Cardiac septum (tissue), 1 donor: ENCODE measurements at places on chromosomes 3 and 15. TPM values are rescaled to one million over a fixed set of nuclear protein-coding genes. Genes with fewer than 3 reads are reported as not detected.

The SCG3 gene
- total RNA-seq, result not detected

The CAPN3 gene
- 14.8 TPM for total RNA-seq

The CYP1A2 gene
- total RNA-seq, result not detected

The DUOXA2 gene
- total RNA-seq, result not detected

The UPK1B gene
- not detected for total RNA-seq

The HACD2 gene
- 12.3 TPM for total RNA-seq

The TMEM266 gene
- total RNA-seq, result not detected

The LRRC49 gene
- 83.2 TPM for total RNA-seq

The GOLGA8O gene
- total RNA-seq, result 2.3 TPM

The TRAK1 gene
- 246 TPM for total RNA-seq

The ANKUB1 gene
- not detected for total RNA-seq

The ENTPD3 gene
- total RNA-seq, result 0.38 TPM

The DNAJC19 gene
- 62.2 TPM for total RNA-seq

The CFAP92 gene
- total RNA-seq, result 0.27 TPM

The SLC27A2 gene
- not detected for total RNA-seq

The TMIE gene
- total RNA-seq, result 0.51 TPM

The VGLL3 gene
- total RNA-seq, result 5.2 TPM

The FAM107A gene
- 29.9 TPM for total RNA-seq

The PLD1 gene
- total RNA-seq, result 56.5 TPM

The SAMD7 gene
- not detected for total RNA-seq

The THAP10 gene
- 3.5 TPM for total RNA-seq

The CD96 gene
- 0.57 TPM for total RNA-seq

The LSAMP gene
- 0.48 TPM for total RNA-seq

The TGM5 gene
- total RNA-seq, result not detected

The KCNMB2 gene
- 3.8 TPM for total RNA-seq

The HRG gene
- total RNA-seq, result not detected

The GRAMD1C gene
- 0.70 TPM for total RNA-seq

The HGD gene
- 0.73 TPM for total RNA-seq

The CADPS gene
- 45.1 TPM for total RNA-seq

The POTEB2 gene
- not detected for total RNA-seq

The CASR gene
- total RNA-seq, result not detected

The ARGFX gene
- not detected for total RNA-seq

The GP9 gene
- total RNA-seq, result 0.27 TPM

The LARP6 gene
- total RNA-seq, result 37.8 TPM

The PRRT3 gene
- 1.6 TPM for total RNA-seq

The PTX3 gene
- total RNA-seq, result 2.2 TPM

The MEIS2 gene
- 40.3 TPM for total RNA-seq

The CAPN7 gene
- 29.2 TPM for total RNA-seq

The MOBP gene
- 0.08 TPM for total RNA-seq

The TADA3 gene
- 50.1 TPM for total RNA-seq

The PLA2G4E gene
- 0.08 TPM for total RNA-seq

The CFAP20DC gene
- 0.08 TPM for total RNA-seq

The SLC28A1 gene
- 0.83 TPM for total RNA-seq

The CLRN1 gene
- not detected for total RNA-seq

The COPS2 gene
- total RNA-seq, result 71.6 TPM

The CHL1 gene
- 2.5 TPM for total RNA-seq

The PIF1 gene
- 1.6 TPM for total RNA-seq

The B3GALNT1 gene
- 75.1 TPM for total RNA-seq

The EXD1 gene
- not detected for total RNA-seq

The KIF15 gene
- 0.30 TPM for total RNA-seq

The TFG gene
- total RNA-seq, result 93.0 TPM

The HCLS1 gene
- 9.4 TPM for total RNA-seq

The MTHFS gene
- total RNA-seq, result 16.7 TPM

The TBCCD1 gene
- 7.8 TPM for total RNA-seq

The THBS1 gene
- 283 TPM for total RNA-seq

The CHRM5 gene
- not detected for total RNA-seq

The ZNF501 gene
- 4.4 TPM for total RNA-seq

The KCNAB1 gene
- 2.5 TPM for total RNA-seq

The GOLGA8T gene
- 1.6 TPM for total RNA-seq
